Activated T-helper 1 cell treated with anti-CD3 and anti-CD28 coated beads, Interleukin-2, amount 50 U/mL, for 16 hours (primary cell): ENCODE measurements at places on chromosomes 2 and 18.

- no peak for DNase-seq
These were observed 154.8 kb upstream of the APCDD1 start for GRCh38 chr18:10299643-10300042.

GRCh38 chr2:202780514-202781021 lies 91.0 kb downstream of the ICA1L start:
- DNase-seq, result no peak

GRCh38 chr2:41602341-41602740 lies 445.5 kb upstream of the PKDCC start:
- no peak for DNase-seq

DNA sequence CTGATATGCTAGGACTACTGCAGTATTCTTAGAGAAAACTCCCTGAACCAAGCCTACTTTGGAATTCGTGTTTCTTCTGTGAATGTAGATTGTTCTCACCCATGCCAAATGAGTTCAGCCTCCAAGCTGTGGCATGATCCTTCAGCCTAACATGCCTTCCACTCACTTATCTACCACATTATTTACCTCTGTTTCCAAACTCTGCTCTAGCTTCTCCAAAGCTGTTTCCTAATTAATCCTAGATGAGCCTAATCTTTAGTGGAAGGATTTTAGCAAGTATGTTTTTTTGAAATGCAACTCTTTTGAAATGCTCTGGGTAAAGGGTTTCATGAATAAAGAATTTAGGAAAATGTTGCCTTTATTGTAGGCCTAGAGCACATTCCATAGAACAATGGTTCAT lies 152.9 kb upstream of the MMADHC start:
- DNase-seq, result no peak

DNA sequence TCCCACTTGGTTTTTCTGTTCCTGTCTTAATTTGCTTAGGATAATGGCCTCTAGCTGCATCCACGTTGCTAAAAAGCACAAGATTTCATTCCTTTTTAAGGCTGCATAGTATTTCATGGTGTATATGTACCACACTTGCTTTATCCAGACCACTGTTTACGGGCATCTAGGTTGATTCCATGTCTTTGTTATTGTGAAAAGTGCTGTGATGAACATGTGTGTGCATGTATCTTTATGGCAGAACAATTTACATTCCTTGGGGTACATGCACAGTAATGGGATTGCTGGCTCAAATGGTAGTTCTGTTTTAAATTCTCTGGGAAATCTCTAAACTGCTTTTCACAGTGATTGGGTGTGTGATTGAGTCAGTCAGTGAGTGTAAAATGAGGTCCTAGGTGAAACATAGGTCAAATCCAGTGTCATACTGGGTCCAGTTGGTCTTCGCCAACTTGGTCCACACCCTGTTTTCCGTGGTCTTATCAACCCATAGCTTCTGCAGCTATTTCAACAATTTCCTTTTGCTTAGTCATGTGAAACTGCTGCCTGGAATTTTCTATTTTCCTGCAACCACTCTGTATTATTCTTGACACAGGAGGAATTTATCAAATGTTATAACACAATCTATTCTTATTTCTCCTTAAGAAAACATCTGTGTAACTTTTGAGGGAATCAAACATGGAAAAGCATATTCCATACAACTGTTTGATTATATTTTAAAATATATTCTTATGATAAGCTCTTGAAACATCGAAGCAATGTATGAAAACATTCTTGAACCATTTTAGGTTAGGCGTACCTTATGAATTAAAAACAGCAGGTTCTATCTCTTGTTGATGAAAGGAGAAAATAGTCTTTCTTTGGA lies 82.9 kb downstream of the ADCYAP1 start:
- DNase-seq, result no peak

GRCh38 chr18:41545091-41545888 lies 409.7 kb upstream of the PIK3C3 start:
- no peak for DNase-seq

- peak; percentile 39 for DNase-seq
These were observed 234.4 kb upstream of the EPAS1 start for GRCh38 chr2:46062637-46063412.

DNA sequence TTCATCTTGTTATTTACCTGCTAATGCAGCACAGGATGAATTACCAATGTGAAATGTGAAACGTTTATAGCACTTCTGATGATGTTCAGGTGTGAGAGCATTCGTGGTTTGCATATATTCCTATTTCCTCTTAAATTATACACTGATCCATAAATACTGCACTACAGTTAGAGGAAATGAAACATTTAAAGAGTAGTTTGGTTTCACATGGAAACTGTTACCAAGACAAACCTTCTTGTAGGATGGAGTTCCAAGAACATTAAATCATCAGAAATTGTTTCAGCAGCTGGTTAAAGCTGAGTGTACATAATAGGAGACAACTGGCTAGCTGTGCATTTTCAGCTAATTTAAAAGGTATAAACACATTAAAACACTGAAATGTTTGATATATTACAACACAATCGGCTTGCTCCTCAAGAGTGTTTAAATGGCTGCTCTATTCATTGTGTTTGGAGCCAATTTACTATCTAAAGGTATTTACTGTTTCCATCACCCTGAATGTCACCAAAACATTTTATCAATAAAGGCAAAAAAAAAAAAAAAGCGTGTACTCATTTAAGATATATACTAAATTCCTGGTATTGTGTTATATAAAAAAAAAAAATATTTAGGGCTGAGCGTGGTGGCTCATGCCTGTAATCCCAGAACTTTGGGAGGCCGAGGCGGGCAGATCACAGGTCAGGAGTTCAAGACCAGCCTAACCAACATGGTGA lies 100.6 kb downstream of the DYM start:
- no peak for DNase-seq
